Neural cell (in vitro differentiated cells): ENCODE measurements at places on chromosomes 5 and 9. TPM values are rescaled to one million over a fixed set of nuclear protein-coding genes. Genes with fewer than 3 reads are reported as not detected.

The NREP gene
- polyA plus RNA-seq, result 3,611 and 3,807 TPM in 2 replicates

The RFESD gene
- not detected in 2 replicates for polyA plus RNA-seq

The MIER3 gene
- polyA plus RNA-seq, result 40.8 and 51.8 TPM in 2 replicates

The ROPN1L gene
- polyA plus RNA-seq, result 0.52 and 4.3 TPM in 2 replicates

The PCDHGA6 gene
- polyA plus RNA-seq, result 0.09 TPM in 1 of 2 replicates, not detected in the other

The FBXL7 gene
- polyA plus RNA-seq, result 0.06 and 0.24 TPM in 2 replicates

The LTC4S gene
- 5.9 TPM in 1 of 2 replicates, not detected in the other for polyA plus RNA-seq

The STPG3 gene
- polyA plus RNA-seq, result not detected in 2 replicates

The ADGRD2 gene
- not detected in 2 replicates for polyA plus RNA-seq

The PCDHAC2 gene
- 7.6 and 9.3 TPM in 2 replicates for polyA plus RNA-seq

The PCDHB16 gene
- 2.1 and 2.8 TPM in 2 replicates for polyA plus RNA-seq

The SPEF2 gene
- polyA plus RNA-seq, result 11.5 and 18.5 TPM in 2 replicates

The PHF24 gene
- polyA plus RNA-seq, result 1.8 and 2.4 TPM in 2 replicates

The PDE6A gene
- not detected in 2 replicates for polyA plus RNA-seq

The DMGDH gene
- 0.70 and 0.93 TPM in 2 replicates for polyA plus RNA-seq

The PCDHA9 gene
- 0.56 and 0.88 TPM in 2 replicates for polyA plus RNA-seq

The TMEM215 gene
- polyA plus RNA-seq, result not detected in 2 replicates

The ACTBL2 gene
- polyA plus RNA-seq, result not detected in 2 replicates

The SLC44A1 gene
- polyA plus RNA-seq, result 3.9 TPM in 2 replicates

The DOCK8 gene
- polyA plus RNA-seq, result 0.04 TPM in 1 of 2 replicates, not detected in the other

The EIF4EBP3 gene
- polyA plus RNA-seq, result 1.0 TPM in 1 of 2 replicates, not detected in the other

The CDKN2B gene
- 0.15 TPM in 1 of 2 replicates, not detected in the other for polyA plus RNA-seq

The SARDH gene
- polyA plus RNA-seq, result 0.56 TPM in 1 of 2 replicates, not detected in the other

The TMEM174 gene
- not detected in 2 replicates for polyA plus RNA-seq

The CCT5 gene
- polyA plus RNA-seq, result 389 and 455 TPM in 2 replicates

The MARVELD2 gene
- polyA plus RNA-seq, result 0.56 TPM in 1 of 2 replicates, not detected in the other

The C5orf52 gene
- not detected in 2 replicates for polyA plus RNA-seq

The IFNA21 gene
- not detected in 2 replicates for polyA plus RNA-seq

The PCDHGB1 gene
- polyA plus RNA-seq, result 0.46 and 0.68 TPM in 2 replicates

The SHC3 gene
- 20.1 and 22.9 TPM in 2 replicates for polyA plus RNA-seq

The SPATA31C2 gene
- polyA plus RNA-seq, result not detected in 2 replicates

The PALM2AKAP2 gene
- polyA plus RNA-seq, result 0.41 and 1.3 TPM in 2 replicates

The ATP10B gene
- polyA plus RNA-seq, result 1.9 TPM in 1 of 2 replicates, not detected in the other

The CCNI2 gene
- polyA plus RNA-seq, result not detected in 2 replicates

The PCDHGA4 gene
- 0.38 TPM in 1 of 2 replicates, not detected in the other for polyA plus RNA-seq

The ZFYVE16 gene
- polyA plus RNA-seq, result 74.7 and 75.8 TPM in 2 replicates

The N4BP3 gene
- 4.6 and 5.8 TPM in 2 replicates for polyA plus RNA-seq

The SV2C gene
- 0.45 and 0.88 TPM in 2 replicates for polyA plus RNA-seq

The ENTPD2 gene
- polyA plus RNA-seq, result not detected in 2 replicates

The LCN1 gene
- polyA plus RNA-seq, result not detected in 2 replicates

The SLC34A3 gene
- 0.12 and 0.27 TPM in 2 replicates for polyA plus RNA-seq

The SPATA31E1 gene
- not detected in 2 replicates for polyA plus RNA-seq

The RASEF gene
- 0.12 and 0.18 TPM in 2 replicates for polyA plus RNA-seq

The GCNT4 gene
- not detected in 2 replicates for polyA plus RNA-seq

The PDE8B gene
- polyA plus RNA-seq, result 0.10 and 0.22 TPM in 2 replicates

The SAXO1 gene
- polyA plus RNA-seq, result not detected in 2 replicates

The TMEM267 gene
- polyA plus RNA-seq, result 8.0 and 9.7 TPM in 2 replicates

The C9orf50 gene
- not detected in 2 replicates for polyA plus RNA-seq

The SHISAL2B gene
- not detected in 2 replicates for polyA plus RNA-seq

The CER1 gene
- not detected in 2 replicates for polyA plus RNA-seq

The RMRP gene
- 9,508 TPM in 1 of 2 replicates, not detected in the other for polyA plus RNA-seq

The KIAA1958 gene
- polyA plus RNA-seq, result 8.4 and 8.7 TPM in 2 replicates
